ENCODE measurements at places on chromosomes 11 and 22.

DNA sequence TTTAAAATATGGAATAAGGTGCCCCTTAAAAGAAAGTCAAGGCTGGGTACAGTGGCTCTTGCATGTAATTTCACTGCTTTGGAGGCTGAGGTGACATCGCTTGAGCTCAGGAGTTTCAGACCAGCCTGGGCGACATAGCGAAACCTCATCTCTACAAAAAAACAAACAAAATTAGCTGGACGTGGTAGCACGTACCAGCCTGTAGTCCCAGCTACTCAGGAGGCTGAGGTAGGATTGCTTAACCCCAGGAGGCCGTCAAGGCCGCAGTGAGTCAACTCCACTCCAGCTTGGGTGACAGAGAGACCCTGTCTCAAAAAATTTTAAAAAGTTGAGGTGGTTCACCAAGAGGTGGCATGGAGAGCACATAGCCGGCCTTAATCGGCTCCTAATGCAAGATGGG, 17.7 kb upstream of the ADORA2A start:
- no peak for DNase-seq

- no peak for DNase-seq
These were observed 39.8 kb downstream of the C11orf58 start for GRCh38 chr11:16778286-16778685.

DNA sequence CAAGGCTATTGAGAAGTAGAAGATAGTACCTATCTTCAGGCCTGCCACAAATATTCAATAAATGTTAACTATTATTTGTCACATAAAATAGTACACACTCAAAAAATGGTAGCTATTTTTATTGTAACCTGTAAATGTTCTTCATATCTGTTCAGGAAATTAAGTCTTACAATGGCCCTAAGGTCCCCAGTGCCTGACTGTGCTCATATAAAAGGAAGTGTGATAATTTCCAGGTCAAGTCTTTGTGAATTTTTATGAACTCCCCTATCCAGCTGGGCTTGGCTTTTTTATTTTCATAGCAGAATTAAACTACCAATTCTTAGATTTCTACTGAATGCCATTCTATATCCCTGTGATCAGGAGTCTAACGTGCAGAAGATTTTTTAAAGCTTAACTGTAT, 284.2 kb upstream of the PITPNB start:
- DNase-seq: no peak

GRCh38 chr11:98772893-98773292, 247.9 kb upstream of the CNTN5 start:
- DNase-seq: no peak

GRCh38 chr11:4577761-4578160, 3.8 kb upstream of the OR52I2 start:
- no peak for DNase-seq

GRCh38 chr11:10551290-10551592, 10.3 kb upstream of the RNF141 start:
- no peak for DNase-seq

DNA sequence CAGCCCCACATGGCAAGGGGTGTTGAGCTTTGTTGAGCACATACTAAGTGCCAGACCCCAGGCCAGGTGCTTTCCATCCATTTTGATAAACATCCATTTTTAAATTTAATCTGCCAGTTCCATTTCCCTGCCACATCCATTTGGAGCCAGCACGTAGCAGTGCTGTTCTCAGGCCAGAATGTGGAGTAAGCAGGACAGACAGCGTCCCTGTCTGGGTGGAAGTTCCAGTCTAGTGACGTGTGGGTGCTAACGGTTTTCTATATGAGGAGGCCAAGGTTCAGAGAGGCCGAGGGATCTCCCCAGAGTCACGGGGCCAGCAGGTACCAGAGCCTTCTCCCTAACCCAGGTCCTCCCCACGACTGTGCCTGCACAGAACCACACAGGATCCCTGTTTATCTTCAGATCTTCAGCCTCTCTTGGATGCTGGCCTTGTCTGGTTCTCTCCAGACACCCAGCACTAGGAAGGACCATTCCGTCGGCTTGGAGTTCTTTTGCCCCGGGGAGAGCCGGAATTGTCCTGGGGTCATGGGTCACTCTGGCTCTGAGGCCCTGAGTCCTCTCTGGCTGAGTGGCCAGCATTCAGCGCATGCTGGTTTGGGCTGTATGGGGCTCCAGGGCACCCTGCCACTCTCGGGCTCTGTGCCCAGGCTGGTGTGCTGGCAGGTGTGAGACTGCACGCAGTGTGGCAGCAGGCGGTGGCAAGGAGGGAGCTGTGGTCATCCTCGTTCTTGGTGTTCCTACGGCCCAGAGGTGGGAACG, 63.6 kb upstream of the PPARA start:
- no peak for DNase-seq

GRCh38 chr11:132644520-132645239, 887.6 kb downstream of the OPCML start:
- DNase-seq: no peak

GRCh38 chr22:35903571-35904335, 124.9 kb downstream of the RBFOX2 start:
- DNase-seq: no peak

GRCh38 chr11:103344886-103345285, 235.7 kb downstream of the DYNC2H1 start:
- no peak for DNase-seq

- no peak for DNase-seq
These were observed 58.7 kb upstream of the SLC5A12 start for GRCh38 chr11:26780376-26781085.

- no peak for DNase-seq
These were observed 10.0 kb downstream of the TBX1 start for GRCh38 chr22:19770349-19771220.

DNA sequence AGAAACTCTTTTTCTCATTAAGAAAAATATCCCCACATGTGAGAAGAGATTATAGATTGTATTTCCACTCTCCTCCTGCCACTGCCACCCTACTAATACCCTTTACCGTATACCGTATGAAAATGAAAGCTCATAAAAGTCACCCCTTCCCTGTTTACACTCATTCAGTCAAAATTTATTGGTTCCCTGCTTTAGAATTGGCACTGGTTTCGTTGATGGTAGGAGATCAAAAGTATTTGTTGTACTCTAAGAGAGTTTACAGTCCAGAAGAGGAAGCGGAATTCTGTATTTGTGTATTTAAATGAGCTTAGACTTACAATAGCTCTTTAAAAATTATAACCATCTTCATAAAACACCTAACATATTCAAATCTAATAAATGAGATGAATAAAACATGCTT, 68.2 kb downstream of the BBOX1 start:
- DNase-seq: no peak

DNA sequence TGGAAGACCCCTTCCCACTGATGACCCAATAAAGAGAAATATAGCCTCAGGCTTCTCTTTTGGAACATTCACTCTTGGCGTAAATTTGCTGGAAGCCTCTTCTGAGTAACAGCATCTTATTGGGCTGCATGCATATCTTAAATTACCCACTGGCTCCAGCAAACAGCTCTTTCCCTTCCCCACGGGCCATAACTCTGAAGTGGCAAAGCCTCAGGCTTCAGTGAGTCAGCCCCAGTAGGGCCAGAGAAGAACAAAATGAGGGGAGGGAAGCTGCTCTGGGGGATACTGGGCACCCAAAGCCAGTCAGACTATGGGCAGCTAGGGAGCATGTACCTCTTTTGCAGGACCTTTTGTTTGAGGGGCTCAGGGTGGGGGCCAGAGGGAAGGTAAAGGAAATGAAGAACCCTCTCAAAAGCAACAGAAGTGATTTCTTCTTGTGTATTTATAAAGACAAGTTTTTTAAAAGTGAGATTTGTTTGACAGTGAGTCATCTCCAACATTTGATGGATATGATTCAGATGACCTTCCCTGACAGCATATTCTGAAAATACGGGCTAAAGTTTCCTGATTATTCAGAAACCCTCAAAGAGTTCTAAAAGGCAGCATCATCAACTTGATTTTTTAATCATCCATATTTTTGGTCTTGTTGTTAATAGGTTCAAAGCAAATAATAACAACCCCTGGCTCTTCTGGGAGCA, 203.4 kb downstream of the KIF18A start:
- DNase-seq: no peak

- no peak for DNase-seq
These were observed 4.7 kb upstream of the GNAZ start for GRCh38 chr22:23065495-23066122.

- DNase-seq: no peak
These were observed 218.1 kb upstream of the SORL1-AS1 start for GRCh38 chr11:121670805-121671282.

DNA sequence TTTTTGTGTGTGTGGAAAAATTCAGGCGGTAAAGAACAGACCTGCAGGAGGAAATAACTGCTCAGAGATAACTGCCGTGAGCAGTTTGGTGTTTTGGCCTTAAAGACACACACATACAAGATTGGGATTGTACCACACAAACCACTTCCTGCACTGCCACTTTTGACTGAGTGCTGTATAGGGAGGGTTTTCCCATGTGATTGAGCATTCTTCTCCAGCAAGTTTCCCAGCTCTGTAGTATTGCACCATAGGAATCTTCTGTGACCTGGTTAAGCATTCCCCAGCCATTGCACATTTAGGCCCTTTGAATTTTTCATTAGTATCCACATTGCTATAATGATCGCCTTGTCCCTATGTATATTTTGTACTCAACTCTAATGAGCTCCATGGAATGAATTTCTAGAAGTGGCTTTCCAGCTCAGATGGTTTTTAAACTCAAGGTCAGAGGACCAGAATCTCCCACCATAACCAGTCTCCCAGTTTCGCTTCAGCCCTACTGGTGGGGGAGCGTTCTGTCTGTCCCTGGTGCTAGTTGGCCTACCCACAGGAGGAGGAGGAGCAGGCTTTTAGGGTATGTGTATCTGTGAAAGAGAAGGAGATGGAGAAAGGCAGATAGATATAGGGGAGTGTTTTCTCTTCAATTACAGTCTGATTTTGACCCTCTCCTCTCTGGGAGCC, 9.3 kb downstream of the CD82 start:
- no peak for DNase-seq

DNA sequence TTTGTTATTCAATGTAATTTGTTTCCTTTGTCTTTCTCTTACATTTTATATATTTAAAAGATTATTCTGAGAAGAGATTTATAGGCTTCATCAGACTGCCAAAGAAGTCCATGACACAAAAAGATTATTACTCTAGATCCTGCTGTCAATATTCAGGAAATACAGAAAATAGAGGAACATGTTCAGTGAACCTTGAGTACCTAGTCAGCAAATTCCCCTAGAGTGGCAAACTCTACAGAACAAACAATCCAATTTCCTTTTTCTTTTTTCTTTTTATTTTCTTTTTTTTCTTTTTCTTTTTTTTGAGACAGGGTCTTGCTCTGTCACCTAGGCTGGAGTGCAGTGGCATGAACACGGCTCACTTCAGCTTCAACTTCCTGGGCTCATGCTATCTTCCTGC, 23.9 kb downstream of the TTC17 start:
- DNase-seq: no peak

GRCh38 chr11:101091781-101092180, 37.8 kb downstream of the PGR start:
- no peak for DNase-seq

DNA sequence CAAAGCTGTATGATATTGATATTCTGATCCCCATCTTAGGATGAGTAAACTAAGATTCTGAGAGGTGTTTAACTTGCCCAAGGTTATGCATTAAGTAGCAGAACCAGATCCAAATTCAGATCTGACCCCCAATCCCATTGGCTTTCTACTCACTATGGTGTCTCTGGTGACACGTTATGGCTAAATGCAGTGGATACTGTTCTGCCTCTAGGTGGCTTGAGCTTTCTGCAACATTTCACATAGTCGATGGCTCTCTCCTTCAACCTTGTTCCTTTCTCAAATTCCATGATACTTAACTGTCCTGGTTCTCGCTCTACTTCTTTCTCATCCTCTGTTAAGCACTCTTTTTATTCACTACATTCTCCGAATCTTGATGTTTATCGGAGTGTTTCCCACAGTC, 9.4 kb downstream of the C11orf97 start:
- DNase-seq: no peak

DNA sequence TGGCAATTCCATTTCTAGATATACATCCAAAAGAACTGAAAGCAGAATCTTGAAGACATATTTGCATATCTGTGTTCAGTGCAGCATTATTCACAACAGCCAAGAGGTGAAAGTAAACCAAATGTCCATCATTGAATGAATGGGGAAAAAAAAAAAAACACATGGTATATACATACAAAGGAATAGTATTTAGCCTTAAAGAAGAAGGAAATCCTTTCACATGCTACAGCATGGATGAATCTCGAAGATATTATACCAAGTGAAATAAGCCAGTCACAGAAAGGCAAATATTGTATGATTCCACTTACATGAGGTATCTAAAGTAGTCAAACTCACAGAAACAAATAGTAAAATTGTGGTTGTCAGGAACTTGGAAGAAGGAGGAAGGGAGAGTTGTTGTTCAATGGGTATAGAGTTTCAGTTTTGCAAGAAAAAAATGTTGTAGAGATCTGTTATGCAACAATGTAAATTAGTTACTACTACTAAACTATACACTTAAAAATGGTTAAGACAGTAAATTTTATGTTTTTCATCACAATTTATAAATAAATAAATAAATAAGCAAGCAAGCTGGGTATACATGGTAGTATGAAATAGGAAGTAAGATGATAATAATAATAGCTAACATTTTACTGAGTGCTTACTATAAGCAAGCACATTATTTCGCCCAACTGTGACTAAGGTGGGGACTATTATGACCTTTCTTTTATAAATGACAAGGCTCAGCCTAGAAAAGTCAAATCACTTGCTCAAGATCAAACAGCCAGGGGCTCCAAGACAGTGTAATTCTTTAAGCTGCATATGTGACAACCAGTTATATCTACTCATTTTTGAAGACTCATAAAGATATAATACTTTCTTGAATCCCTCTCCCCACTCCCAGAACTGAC, 50.0 kb downstream of the FAM168A start:
- DNase-seq: no peak

DNA sequence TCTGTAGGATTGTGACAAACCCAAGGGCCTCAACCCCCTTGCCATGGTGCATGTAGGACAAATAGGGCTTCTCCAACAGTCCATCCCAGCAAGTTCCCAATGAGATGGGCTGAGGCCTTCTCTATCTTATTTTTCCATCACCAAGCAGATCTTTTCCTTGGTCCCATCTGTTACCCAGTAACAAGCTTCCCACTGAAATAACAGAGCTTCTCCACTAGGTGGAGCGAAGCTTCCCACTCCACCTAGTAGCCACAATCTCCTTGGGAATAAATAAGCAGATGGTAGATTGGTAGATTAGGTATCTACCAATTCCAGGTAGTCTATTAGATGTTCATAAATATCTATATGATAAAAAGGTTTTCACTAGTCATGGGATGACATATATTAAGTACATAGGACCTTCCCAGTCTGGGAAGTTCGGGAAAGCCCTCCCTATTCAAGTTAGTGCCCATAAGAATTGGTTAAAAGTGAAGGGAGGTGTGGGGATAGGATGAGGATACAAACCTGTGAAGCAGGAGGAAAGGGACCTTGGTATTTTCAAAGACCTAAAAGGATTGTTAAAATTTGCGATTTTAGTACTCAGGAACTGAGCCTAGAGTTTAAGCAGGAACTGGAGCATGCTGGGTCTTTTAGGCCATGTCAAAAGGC, 5.9 kb upstream of the OR52L1 start:
- DNase-seq: no peak

GRCh38 chr22:29071261-29072045, 1.4 kb upstream of the KREMEN1 start:
- DNase-seq: no peak
